CD4-positive, alpha-beta T cell (primary cell): ENCODE measurements at places on chromosomes 5 and 9.

DNA sequence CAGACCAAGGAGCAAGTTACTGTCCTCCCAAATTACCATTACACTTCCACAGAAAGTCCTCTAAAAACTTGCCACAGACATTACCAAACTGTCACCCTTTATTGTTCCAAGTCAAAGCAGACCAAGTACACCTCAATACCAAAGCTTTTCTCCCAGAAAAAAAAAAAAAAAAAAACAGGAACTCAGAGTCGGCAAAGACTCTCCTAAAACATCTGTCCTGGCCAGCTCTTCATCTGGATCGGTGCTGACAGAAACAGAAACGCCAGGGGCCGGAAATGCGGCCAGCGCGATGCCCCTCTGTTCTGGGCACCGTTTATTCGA lies 718 bp downstream of the DEPDC1B start:
- no peak for DNase-seq

- no peak for DNase-seq
Measured at GRCh38 chr5:139788294-139788910, 7.2 kb upstream of the PSD2 start.

DNA sequence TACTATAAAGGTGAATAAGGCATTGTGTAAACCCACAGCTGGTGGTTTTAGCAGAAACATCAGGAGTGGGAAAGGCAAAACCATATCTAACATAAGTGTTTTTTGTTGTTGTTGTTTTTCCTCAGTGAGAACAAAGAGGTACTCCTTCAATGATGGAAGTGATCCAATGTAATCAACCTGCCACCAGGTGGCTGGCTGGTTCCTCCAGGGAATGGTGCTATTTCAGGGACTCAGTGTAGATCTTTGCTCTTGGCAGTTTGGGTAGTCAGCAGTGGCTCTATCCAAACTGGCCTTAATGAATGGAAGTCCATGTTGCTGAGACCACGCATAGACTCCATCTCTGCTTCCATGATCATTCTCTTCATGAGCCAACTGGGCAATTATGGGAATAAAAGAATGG lies 10.8 kb downstream of the DMRTA1 start:
- DNase-seq = no peak

DNA sequence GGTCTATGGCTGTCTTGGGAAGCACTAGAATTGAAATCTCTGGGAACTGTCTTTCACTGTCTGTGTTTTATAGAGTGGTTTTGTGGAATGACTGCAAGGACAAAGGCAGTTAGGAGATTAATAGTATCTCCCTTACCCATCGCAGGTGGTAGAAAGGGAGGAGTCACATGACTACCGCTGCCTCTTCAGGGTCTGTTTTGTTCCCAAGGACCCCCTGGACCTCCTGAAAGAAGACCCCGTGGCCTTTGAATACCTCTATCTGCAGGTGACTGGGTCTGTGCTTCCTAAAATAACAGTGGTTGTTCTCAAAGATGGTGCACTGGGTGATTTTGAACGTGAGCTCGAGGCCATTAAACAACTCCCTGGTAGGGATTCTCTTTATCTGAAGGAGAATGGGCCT lies 22.8 kb upstream of the TRMT10B start:
- DNase-seq = no peak

- DNase-seq = no peak
Measured at GRCh38 chr9:108748776-108749175, 107.0 kb downstream of the ACTL7B start.

DNA sequence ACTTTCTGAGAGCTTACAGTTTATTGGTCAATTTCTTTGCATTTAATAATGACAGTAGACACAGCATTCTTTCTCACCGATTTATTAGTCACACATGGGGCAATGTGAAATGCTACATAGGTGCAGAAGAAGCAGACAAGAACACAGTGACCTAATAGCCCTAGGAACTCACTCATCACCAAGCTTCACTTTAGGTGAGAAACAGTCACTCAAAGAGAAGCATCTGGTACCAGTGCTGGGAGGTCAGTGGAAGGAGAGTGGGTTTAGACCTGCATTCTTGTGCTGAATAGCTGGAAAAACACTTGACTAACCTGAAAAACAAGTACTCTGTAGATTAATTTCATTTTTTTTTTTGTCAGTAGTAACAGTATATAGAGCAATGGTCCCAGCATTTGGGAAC lies 179.6 kb downstream of the GRIA1 start:
- DNase-seq = no peak

DNA sequence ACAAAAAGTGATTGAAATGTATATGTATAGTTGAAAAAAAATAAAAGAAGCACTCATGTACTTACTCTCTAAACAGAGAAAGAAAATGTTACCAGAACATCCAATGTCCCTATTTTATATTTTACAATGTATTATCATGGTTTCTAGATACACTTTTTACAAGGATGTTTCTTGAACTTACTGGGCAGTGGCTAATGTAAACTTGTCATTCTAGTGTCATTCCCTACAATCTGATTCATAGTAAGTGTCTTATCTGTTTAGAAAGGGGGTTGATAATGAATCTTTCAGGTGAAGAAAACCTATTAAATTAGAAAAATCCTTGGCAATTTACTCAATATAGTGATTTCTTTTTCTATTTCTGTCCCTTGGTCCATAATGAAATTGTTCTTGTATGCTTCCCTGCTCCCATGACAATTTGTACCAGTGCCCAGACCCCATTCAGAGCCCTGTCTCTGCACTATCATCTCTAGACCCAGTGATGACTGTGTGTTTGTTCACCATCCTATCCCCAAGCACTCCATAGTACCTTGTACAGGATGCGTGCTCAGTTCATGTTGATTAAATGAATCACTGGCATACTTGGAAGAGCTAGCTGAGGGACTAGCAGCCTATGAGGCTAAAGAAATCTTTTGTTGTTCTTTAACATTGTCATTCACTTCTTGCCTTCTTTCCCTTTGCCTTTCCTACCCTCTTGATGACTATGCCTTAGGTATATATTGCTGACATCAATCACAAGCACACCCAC lies 101.2 kb downstream of the HMHB1 start:
- DNase-seq = no peak

GRCh38 chr9:32589083-32589723 lies 16.2 kb upstream of the NDUFB6 start:
- DNase-seq = no peak

GRCh38 chr5:109911731-109912130 lies 222.0 kb downstream of the MAN2A1 start:
- DNase-seq = no peak

GRCh38 chr5:55821731-55822512 lies 29.2 kb upstream of the IL31RA start:
- no peak for DNase-seq

DNA sequence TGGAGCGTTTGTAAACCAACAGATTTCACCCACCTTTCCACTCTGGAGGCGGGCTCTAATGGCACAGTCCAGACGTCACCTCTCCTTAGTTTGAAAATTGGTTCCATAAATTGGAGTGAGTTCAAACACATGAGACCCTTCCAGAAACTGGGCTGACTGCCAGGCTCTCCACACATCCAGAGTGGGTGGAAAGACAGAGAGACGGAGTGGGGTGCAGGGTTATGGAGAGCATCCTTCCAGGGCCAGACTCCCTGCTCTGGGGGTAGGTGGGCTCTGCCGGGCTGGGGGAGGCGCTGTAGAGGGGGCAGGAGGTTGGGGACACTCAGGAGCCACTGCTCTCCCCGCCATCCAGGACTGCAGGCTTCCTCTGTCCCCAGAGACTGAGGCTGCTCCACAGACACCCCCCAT lies 104.7 kb upstream of the PHYKPL start:
- DNase-seq = no peak
